ENCODE measurements at places on chromosomes 4 and X.

DNA sequence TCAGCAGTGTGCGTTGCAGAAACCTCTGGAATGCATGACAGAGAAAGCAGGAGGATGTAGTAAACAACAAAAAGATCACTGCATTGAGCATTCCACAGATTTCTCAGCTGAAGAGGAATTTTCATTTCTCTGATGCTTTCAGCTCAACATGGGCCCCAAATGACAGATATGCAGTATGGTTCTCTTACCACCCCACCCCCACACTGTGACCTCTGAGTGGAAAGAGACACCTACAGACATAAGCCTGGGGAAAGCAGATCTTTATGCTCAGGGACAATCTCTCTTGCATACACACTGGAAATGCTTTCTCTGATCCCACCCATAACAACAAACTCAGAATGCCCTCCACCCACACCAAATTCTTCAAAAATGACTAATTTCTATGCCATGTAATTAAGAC, 983.7 kb upstream of the LCORL start:
- no peak for DNase-seq

GRCh38 chr4:77618383-77619241, 13.0 kb downstream of the CXCL13 start:
- no peak for DNase-seq

- no peak for DNase-seq
Measured at GRCh38 chr4:109798866-109799265, 2.9 kb downstream of the CFI start.

DNA sequence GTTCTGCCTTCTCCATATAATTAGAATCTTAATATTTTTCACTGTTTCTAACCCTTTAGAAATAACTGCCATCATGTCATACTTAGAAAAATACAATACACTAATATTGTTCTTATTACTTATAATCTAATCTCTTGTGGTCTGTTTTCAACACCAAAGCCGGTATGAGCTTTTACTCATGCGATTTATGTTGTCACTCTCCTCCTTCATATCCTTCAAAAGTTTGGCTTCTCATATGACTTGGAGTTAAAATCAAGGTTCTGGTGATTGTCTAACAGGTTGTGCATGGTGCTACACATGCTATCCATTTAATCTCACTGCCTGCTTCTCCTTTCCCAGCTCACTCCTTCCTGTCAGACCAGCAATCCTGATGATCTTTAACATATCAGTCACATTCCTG, 1392.9 kb downstream of the ARAP2 start:
- DNase-seq: no peak

- no peak for DNase-seq
Measured at GRCh38 chr4:183288955-183289354, 31.1 kb downstream of the CLDN22 start.

DNA sequence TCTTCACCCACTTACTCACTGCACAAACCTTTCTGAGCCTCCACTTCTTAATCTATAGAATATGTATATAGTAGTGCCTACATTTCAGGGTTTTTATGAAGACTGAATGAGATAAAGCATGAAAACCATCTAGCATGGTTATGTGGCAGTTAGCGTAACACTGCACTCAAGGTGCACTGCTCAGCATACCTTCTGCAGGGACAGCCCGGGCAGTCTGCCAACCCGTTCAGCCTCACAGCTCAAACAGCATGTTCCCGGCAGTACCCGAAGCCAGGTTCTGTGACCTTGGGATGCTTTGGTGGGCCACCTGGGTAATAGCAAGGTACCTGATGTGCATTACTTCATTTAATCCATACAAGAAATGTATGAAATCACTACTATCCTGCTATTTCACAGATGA, 81.4 kb downstream of the DOCK11 start:
- no peak for DNase-seq

DNA sequence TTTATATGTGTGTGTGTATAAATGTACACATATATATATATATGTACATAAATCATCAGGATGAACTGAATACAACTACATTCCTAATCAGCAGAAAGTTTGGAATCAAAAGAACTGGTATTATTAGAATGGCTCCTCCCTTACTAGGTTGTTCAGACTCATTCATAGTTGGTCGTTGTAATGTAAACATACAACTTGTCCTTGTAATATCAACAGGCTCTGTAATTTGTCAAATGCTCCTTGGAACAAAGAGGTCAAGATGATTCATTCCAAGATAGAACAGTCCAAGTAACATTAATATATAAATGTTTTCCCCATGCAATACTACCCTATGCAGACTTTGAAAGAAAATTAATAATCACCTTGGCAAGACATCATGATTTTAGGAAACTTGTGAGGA, 351.4 kb upstream of the SMIM31 start:
- no peak for DNase-seq

GRCh38 chrX:151680805-151681204, 14.5 kb upstream of the PRRG3 start:
- DNase-seq: no peak

DNA sequence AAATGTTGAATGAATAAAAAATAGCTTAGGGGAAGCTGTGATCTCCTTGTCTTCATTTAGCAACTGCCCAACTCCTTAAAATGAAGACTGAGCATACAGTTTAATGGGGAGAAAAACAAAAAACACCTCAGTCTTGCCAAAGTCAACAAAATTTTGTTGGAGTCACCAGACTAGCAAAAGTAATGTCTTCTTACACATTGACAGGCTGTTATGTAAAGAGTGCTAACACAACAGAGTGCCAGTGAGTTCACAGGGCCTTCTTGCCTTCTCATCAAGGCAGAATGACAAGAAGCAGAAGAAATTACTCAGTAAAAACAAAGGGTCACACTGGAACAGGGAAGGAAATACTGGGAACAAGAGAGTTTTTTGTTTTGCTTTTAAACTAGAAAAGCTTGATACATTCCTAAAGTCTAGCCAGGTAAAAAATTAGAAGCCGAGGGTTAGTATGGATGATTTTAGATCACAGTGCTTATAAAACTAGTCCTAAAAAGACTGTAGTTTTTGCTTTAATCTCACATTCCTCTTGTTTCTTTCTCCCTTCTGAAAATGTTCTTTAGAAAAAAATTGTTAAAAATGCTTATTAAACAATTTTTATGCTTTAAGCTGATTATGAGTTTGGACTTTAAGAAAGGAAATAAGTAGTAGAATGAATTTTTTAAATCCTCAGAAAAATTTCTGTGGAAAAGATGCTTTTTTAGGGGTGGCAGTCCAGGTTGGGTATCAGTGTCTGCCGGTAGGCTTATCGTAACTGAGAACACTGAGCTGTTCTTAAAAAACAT, 38.7 kb upstream of the FRAS1 start:
- DNase-seq: no peak

- DNase-seq: no peak
Measured at GRCh38 chrX:72126048-72126415, 5.7 kb downstream of the RTL5 start.

All from SIG-M5 (cell line).